ENCODE measurements at places on chromosomes 5 and 9. TPM values are rescaled to one million over a fixed set of nuclear protein-coding genes. Genes with fewer than 3 reads are reported as not detected.

DNA sequence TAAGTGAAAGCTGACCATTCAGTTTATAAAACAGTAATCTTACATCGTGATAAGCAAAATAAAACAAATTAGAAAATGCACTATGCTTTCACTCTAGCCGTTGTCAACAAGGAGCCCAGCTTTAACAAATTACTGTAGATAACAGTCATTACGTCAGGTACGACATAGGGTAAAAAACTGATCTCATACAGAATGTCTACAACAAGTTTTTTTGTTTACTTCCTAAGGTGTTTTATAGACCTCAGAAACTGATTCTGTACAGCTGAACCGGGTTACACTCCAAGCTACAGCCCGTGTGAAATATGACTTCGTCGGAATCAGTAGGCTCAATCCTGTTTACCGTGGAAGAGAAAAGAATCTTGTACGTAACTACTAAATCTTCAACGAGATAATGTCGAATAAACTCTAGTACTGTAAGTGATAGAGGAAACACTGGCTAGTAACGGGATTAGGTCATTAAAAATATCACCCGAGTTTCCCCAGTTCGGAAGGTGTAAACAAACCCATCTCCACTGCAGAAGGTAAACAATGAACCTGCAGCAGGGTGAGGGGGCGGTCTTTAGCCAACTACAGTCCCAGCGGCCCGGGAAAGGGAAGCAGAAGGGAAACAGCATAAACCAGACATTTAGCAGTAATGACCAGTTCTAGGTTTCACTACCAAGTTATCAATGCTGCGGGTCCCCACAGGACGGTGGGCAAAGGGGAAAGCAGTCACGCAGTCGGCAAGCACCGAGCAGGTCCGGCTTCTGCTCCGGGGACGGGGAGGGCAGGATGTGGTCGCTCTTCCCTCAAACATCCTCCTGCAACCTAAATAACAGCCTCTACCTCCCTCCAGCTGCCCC, 1.1 kb downstream of the RICTOR start:
- DNase-seq: peak; percentile 73

DNA sequence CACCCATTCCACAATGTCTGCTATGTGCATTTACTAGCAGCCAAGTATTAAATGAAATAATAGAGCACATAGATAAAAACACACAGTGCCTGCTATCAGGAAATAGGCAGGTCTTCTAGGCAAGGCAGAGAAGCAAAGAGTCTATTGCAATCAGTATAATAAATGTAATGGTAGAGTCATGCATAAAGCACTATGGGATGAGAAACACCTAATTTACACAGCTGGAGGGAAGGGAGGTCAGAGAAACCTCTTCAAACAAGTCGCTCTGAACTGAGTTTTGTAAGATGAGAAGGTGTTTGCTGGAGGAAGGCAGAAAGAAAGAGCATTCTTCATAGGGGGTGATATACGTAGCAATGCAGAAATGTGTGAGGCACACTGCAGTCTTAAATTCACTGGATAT, 341.0 kb upstream of the DMAC1 start:
- no peak for DNase-seq

DNA sequence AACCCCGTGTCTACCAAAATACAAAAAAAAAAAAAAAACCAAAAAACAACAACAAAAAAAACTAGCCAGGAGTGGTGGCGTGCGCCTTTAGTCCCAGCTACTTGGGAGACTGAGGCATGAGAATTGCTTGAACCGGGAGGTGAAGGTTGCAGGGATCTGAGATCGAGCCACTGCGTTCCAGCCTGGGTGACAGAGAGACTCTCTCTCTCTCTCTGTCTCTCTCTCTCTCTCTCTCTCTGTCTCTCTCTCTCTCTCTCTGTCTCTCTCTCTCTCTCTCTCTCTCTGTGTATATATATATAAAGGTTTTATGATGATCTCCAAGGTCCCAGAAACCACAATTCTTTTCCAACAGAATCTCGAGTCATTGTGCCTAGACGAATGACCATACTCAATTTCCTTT, 18.8 kb upstream of the ANKRD33B start:
- no peak for DNase-seq

DNA sequence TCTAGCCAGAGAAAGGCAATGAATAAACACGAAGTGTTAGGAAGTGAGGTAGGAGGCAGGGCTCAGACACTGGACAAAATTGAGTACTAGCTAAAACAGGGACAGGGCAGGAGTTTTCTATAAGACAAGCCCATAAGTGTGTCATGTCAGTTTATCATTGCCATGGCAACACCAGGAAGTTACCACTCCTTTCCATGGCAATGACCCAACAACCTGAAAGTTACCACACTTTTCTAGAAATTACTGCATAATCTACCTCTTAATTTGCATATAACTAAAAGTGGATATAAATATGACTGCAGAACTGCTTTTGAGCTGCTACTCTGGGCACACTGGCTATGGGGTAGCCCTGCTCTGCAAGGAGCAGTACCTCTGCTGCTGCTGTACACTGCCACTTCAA, 442.5 kb upstream of the COX7C start:
- no peak for DNase-seq

DNA sequence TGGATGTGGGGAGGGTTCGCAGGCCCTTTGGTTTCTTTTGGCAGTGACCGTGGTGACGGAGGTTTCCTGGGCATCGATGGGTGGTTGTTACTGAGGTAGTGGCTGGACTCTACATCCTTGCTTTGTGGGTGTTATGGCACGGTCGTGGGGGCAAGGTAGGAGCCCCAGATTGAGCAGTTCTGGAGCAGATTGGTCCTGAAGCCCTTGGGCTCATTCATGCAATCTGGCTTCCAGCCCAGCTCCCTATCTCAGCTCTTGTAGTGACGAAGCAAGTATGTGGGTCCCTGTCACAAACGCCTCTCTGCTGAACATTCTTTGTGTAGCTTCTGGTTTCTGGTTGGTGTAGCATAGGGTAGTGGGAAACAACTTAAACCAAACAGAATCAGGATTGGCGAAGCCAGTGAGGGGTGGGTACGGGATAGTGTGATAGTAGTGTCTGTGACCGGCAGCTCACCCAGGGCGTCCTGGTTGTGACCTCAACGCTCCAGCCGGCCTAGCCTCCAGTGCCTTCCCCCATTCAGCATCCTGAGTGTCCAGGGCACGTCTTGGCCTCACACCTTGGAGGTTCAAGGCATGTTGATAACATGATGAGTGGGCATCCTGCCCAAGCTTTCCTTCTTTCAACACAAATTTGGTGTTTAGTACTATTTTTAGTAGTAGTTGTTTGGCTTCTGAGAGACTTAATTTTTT, 2.9 kb downstream of the NDUFS6 start:
- no peak for DNase-seq

DNA sequence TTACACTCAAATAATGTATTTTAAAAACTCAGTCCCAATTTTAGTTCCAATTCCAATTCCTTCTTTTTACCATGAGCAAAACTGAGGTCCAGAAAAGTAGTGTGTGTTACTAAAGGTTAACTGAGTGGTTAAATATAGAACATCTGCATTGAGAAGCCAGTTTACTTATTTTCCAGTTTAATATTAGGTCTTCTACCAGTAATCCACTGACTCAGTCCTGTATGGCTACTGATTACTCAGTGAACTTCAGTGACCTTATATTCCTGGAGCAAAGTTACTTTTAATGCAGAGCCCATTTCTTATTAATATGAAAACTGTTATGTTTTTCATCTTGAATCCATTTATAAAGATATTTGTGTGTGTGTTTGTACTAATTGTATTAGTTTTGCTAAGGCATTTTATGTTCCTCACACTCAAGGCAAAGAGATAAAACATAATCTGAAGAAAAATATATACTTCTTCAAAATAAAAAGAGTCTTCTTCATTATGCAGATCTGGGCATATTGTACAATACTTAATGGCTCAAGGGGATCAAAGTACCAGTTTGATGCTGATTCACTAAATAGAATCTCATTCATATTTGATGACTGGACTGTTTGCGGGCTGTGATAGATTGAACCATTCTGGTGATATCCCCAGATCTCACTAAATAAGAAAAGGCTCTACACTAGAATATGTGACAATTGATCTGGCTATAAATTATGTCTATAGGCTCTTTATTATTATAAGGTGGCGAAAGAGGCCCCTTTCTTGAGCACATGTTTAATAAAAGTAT, 60.8 kb downstream of the DMXL1 start:
- DNase-seq: no peak

- DNase-seq: no peak
These were observed 151.8 kb upstream of the VLDLR start for GRCh38 chr9:2469681-2470221.

- no peak for DNase-seq
These were observed 9.3 kb downstream of the ST6GALNAC6 start for GRCh38 chr9:127890053-127890452.

DNA sequence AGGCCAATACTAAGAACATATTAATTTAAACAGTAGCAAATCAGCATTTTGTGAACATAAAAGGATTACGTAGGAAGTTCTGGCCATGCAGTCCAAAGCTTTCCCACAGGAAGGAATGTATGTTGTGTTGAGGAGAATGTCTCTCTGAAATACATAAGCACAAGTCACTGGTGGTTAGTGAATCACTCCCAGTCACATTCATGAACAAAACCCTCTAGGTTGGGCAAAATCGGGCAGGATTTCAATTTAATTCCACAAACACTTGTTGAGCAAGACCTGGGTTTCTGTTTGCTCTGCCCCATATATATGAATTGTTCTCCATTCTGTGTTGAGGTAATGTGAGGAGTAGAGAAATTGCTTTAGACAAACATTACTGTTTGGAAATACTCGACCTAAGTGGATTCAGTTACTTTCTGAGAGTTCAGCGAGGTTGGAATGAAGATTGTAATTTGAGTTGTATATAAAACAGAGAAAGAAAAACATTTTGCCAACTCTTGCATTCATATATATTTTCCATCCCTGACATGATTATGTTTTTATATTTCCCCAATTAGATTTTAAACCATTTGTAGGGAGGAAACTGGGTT, 127.6 kb upstream of the RPS23 start:
- DNase-seq: no peak

DNA sequence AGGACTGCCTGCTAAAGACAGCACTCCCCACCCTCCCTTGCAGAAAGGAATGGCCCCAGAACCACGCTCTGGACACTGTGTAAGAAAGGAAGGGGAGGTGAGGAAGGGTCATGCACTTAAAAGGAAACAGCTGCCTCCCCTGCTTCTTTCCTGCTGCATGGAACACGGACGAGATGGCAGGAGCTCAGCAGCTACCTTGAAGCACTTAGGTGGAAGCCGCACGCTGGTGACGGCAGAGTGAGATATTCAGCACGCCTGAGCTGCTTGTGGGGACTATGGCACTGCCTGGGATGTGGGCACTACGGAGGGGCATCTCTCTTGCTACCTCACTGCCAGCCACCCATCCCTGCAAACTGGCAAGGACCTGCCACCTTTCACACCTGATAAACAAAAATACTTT, 101.5 kb downstream of the VAV2 start:
- DNase-seq: no peak

DNA sequence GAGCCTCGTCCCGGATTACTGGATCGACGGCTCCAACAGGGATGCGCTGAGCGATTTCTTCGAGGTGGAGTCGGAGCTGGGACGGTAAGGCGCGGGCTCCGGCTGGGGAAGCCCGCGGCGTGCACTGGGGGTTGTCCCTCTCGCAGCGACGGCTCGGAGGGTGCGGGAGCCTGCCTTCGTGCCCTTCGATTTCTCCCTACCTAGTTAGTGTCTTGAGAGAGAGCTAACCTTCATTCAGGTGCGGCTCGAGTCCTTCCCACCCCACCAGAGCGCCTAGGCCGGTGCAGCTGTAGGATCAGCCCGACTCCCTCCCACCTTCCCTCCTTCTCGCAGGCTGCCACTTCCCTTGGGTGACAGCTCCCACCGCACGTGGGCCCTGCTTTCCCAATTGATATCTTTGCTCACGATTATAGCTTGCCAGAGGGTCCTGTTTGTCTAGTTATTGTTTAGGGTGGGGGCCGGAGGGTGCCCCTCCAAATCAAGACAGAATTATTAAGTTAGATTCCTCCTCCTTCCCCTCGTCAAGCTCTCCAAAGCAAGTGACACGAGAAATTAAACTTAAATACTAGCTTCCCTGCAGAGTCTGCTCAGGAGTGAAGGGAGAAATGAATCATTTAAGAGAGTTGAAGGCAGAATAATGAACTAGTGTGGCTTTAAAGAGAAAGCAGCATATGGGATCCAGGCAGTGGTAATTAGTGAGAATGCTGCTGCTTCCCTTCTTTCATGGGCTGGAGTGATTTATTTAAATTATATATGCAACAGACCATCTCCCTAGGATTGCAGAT, 569 bp downstream of the CAMK4 start:
- DNase-seq: no peak

DNA sequence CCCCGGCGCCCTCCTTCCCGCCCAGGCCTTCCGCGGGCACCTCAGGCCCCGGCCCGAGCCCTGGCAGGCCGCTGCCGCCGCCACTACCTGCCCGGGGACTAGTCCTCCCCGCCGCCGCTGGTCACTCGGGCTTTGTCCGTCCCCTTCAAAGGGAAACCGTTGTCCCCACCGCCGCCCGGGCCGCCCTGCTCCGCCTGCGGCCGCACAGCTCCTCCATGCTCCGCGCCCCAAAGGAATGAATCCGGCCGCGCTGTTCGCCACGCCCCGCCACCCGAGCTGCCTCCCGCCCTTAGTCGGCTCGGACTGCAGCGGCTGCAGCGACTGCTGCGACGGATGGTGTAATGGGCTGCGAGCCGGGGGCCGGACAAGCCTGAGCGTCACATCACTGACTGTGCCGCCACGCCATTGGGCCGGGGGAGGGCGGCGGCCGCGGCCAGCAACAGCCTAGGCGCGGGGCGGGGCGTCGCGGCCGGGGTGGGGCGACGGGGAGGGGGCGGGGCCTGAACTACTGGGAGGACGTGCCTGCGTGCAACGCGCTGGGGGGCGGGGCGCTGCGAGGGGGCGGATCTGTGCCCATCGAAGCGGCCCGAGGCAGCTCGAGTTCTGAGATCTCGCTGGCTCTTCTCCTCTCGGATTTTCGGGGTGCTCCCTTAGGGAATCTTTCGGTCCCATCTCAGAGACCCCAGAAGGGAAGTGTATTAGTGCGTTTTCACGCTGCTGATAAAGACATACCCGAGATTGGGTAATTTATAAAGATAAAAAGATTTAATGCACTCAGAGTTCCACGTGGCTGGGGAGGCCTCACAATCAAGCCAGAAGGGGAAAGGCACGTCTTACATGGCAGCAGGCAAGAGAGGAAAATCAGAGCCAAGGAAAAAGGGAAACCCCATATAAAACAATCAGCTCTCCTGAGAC, at the start of gene FEM1C:
Gene FEM1C, minus strand, starts transcription at position 340 of the 915 bp plus-strand sequence. CDS start 1,282 bp downstream, outside the sequence.
- DNase-seq: peak; percentile 96

DNA sequence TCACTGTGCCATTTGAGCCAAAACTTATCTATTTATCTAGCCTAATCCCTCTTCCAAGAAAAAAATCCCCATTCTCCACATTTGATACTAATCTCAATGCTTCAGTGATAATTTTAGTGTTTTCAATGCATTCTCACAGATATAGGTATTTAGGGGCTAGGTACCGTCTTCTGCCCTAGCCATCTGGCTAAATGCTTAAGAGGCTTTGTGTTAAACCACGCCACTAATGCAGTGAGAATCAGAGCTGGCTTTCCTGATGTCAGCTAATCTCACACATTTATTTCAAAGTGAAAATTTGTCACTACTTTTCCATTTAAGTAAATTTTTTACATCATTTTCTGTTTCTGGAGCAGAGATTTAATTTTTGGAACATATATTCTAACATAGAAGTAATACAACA, 479.7 kb downstream of the MAN2A1 start:
- no peak for DNase-seq

LIX1 gene
- 0.14 TPM for total RNA-seq

GRM6 gene
- not detected for total RNA-seq

IL4 gene
- total RNA-seq: not detected

STC2 gene
- 29.5 TPM for total RNA-seq

MARCOL gene
- total RNA-seq: not detected

FANCC gene
- total RNA-seq: 5.8 TPM
